Stimulated activated CD8-positive, alpha-beta memory T cell treated with anti-CD3 and anti-CD28 coated beads, Interleukin-15, amount 100 ng/mL, for 24 hours (primary cell): ENCODE measurements at places on chromosomes 3 and 15.

- no peak for DNase-seq
Measured at GRCh38 chr3:133380481-133381225, 19.2 kb upstream of the BFSP2 start.

- DNase-seq: no peak
Measured at GRCh38 chr15:81889485-81889881, 156.3 kb downstream of the MEX3B start.

DNA sequence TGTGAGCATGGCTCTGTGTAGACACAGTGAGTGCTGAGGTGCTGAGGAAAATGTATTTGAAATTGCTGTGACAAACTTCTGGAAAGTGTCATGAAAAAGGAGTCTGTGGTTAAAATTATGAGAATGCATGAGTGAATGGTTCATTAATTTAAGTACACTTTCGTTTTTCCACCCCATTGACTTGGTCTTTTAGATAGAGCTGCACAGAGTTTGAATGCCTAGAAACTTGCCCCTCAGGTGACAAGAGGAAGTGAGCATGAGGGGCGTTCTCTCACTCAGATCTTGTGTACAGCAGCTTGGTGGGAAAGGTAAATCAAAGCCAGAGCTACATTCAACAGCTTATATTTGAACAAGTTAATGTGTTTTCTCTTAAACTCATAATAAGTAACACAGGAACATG lies 296.8 kb downstream of the WDR72 start:
- DNase-seq: no peak

DNA sequence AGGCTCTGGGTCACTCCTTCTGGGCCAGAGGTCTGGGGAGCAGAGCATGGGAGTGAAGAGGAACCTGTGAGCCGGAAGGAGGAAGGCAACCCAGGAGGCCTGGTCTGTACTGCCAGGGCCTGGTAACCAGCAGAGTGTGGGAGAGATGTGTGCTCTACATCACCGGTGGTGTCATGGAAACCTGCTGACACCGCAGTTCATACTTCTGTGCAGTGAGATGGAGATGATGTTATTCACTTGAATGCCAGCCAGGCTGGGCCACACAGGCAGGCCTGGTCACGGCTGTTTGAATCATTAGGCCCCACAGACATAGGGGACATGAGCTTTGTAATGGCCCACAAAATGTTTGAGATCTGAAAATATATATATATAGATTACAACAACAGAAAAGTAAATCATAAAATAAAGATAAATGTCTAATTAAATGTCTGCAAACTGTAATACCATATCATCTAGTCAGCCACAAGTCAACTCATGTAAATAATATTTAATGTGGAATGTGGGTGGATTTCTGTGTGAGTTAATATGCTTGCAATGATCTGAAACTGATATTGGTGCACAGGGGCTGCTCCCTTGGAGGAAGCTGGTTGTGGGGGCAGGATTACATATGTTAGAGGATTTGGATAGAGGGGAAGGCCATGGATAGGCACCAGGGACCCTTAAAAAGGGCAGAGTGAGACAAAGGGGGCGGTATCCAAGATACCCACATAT lies 108.5 kb upstream of the PFN2 start:
- DNase-seq: no peak

- no peak for DNase-seq
Measured at GRCh38 chr3:186035277-186035676, 73.6 kb downstream of the ETV5 start.

GRCh38 chr15:94256511-94256910 lies 25.1 kb downstream of the MCTP2 start:
- DNase-seq: no peak

GRCh38 chr3:51830836-51831385 lies 30.5 kb upstream of the IQCF2 start:
- no peak for DNase-seq

DNA sequence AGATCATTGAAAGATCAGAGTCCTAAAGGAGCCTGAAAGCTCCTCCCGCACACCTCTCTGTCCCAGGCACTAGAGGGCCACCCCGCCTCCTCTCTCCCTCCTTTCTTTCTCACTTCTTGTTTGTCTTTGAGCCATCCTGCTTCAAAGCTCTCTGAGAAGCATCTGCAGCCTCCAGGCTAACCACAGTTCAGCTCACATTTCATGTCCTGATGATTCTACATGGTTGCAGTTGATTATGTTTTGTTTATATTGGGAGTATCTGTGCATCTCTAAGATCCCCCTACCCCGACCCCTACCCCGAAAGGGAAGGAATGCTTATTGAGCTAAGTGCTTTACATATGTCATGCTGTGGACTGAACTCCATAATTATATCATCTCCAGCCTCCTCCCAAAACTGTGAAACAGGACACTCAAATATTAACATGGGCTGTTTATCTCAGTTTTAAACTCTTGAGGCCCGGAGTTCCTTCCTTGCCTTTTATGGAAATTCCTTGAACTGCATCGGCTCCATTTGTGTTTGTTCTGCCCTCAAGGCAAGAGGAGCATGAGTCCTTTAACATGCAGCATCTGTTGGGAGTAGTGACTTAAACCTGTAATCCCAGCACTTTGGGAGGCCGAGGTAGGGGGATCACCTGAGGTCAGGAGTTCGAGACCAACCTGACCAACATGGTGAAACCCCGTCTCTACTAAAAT lies 30.9 kb downstream of the MGLL start:
- DNase-seq: no peak

GRCh38 chr3:126807795-126808194 lies 103.8 kb downstream of the CHCHD6 start:
- DNase-seq: no peak

- DNase-seq: no peak
Measured at GRCh38 chr3:169836942-169837275, 24.2 kb upstream of the LRRC34 start.

GRCh38 chr3:71854706-71855105 lies 69.8 kb upstream of the PROK2 start:
- no peak for DNase-seq

GRCh38 chr3:127141921-127142730 lies 50.8 kb upstream of the PRR23E start:
- no peak for DNase-seq

- DNase-seq: peak; percentile 26
Measured at GRCh38 chr3:160941885-160942494, 163.2 kb downstream of the B3GALNT1 start.

DNA sequence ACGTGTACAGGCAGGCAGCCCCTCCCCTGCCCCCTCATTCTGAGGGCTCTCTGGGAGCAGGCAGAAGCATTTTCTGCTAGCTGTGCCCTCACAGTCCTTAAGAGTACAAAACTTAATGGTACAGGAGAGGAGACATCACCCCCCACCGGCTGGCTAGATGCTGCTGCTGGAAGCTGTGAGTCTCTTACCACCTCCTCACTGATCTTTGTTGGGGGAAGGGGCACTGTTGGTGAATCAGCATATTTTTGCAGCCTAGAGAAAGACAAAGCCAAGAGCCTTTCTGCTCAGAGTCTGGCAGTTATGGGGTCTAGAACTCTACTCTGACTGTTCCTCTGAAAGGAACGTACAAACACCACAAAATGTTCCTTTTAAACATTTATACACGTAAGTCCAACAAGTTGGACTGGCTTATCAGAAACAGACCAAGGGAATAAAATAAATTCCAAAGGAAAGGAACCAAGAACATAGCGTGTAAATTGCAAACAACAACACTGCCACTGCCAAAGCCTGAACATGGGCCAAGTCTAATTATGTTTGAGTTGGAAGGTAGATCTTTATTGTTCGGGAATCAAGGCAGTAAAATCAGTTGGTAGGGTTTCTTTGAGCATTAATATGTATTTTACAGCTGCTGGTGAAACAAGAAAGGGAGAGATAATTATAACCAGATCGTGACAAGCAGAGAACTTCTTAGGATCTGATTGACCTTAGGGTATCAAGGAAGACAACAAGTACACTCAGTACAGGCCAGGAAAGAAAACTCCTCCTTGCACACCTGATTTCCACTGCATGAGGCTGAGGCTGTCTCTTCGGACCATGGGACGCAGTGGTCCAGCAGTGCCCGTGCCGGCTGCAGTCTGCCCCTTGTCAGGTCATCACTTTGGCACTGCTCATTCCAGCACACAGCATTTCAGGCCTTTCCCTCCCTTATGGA lies 27.4 kb downstream of the CLK3 start:
- no peak for DNase-seq

- no peak for DNase-seq
Measured at GRCh38 chr3:184337399-184337714, at the start of gene FAM131A. Gene FAM131A, plus strand, starts transcription at chr3:184337600. Its CDS starts 31 bp downstream, at chr3:184337631.

DNA sequence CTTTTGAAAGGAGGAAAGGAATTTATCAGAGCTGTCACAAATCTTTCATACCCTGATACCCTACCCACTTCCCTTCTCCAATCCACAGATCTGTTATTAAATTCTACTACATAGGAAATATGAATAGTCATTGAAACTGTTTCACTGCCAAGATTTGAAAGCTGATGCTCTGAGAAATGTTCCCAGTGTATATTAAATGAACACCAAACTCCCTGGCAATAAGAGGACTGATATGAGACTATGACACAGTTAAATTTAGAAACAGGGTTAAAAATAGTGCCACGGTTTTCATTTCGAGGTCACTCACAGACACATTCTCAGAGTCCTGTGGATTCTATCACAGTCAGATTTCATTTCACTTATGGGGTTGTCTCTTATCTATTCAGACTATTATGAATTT lies 27.2 kb upstream of the GBE1 start:
- no peak for DNase-seq

DNA sequence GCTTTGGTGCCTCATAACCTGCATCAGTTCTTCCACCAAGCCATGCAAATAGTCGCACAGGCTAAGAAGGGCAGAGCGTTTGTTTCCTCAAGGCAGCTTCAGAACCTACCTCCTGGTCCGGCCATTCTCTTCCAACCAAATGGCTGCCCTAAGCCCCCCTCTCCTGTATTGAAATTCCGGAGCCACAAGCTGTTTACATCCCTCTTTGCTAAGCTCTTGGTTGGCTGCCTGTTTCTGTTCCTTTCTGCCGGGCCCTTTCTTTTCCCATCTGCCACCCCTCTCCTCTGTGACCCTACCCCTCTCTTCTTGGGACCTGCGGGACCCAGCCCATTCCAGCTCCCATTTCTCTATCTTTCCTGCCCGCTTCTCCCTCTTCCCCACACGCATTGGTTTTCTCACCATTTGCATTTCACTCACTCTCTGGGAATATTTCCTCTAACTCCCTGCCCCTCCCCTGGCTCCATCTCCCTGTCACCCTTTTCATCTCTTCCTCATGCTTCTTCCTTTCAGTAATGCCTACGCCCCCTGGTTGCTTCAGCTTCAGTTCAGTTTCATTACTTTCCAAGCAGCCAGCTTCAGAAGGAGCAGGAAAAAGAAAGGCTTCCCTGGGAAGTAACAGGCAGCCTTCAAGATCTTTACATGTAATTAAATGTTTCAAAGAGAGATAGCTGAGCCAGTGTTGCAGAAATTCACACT lies 113.5 kb downstream of the RAB11A start:
- no peak for DNase-seq

DNA sequence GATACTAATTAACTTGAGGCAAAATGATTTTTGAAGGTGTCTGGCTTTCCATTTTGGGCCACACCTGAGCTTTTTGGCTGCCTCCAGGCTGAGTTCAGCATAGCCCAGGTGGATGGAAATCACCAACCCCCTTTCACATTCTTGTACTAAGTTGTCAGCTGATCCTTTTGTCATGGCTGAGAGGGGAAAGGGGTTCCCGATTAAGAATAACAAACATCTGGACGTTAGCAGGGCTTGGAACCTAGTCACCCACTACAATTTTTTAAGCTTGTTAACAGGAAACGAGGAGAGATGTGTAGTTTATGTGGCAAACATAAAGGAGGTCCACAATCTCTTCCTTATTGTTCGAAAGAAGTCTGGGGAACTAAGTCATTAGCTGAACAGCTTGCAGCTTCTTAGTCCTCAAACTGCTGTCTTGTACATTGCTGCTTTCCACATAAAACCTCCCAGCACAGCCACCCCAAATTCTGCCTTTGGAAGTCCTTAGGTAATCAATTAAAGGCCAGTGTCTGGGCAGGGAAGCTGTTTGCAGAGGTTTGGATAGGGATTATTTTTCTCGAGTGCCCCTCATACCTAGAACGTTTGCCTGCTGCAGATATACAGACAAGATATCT lies 5.0 kb downstream of the NR2F2 start:
- DNase-seq: no peak

DNA sequence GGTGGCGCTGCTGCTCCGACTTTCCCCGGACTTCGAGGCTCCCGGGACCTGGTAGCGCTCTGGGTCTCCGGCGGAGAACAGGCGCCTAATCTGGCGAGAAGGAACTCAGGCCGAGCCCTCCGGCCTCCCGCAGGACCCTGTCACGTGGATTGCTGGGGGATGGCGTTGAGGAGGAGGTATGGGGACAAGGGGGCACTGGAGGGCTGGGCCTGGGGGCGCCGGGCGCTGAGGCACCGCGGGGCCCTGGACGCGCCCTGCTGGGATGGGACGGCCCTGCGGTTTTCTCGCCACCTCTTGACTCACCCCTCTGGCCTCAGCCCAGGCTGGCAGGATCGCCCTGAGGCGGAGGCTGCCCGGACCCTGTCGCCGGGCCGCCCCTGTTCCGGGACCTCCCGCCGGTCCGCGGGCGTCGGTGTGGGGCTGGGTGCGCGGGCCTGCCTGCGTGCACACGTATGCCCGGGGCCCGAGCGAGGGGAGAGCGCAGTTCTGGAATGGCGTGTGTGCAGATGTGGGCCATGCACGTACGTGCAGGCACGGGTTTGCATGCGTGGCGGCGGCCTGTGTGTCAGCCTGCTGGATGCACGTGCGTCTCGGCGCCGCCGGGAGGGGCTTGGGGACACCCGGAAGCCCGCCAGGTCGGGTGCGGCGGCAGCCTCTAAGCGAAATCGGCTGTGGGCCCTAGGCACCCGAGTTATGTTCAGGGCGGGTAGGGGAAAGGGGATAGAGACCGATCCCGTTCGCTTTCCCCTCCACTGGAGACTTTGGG lies 752 bp downstream of the C15orf39 start:
- peak; percentile 61 for DNase-seq

DNA sequence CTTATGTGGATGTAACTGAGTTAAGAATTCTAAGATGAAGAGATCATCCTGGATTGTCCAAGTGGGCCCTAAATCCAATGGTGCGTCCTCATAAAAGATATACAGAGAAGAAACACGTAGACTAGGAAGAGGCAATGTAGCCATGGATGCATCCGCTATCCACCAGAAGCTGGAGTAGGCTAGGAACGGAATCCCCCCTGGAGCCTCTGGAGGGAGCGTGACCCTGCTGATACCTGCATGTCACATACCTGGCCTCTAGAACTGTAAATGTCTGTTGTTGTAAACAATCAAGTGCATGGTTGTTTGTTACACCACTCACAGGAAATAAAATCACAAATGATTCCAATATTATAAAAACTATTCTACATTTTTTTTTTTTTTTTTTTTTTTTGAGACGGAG lies 254.5 kb upstream of the RORA start:
- DNase-seq: no peak

DNA sequence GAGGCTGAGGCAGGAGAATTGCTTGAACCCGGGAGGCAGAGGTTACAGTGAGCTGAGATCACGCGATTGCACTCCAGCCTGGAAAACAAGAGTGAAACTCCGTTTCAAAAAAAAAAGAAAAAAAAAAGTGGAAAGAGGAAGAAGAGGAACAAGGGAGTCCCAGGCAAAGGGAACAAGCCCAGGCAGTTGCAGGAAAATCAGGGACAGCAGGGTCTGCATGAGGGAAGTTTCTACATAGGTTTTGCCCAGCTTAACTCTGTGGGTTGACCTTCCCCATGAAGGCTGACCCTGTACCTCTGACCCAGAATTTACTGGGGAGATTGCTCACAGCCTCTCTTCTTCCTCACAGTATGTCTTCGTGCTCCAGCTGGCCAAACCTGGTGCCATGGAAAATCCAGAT lies 12.3 kb downstream of the RBP1 start:
- no peak for DNase-seq

- no peak for DNase-seq
Measured at GRCh38 chr3:56054844-56055243, 413.4 kb downstream of the ERC2 start.
